ENCODE measurements at places on chromosomes 16 and 17. TPM values are rescaled to one million over a fixed set of nuclear protein-coding genes. Genes with fewer than 3 reads are reported as not detected.
A peak's percentile ranks its signal among the peaks of the same experiment; 100 is the strongest.

DNA sequence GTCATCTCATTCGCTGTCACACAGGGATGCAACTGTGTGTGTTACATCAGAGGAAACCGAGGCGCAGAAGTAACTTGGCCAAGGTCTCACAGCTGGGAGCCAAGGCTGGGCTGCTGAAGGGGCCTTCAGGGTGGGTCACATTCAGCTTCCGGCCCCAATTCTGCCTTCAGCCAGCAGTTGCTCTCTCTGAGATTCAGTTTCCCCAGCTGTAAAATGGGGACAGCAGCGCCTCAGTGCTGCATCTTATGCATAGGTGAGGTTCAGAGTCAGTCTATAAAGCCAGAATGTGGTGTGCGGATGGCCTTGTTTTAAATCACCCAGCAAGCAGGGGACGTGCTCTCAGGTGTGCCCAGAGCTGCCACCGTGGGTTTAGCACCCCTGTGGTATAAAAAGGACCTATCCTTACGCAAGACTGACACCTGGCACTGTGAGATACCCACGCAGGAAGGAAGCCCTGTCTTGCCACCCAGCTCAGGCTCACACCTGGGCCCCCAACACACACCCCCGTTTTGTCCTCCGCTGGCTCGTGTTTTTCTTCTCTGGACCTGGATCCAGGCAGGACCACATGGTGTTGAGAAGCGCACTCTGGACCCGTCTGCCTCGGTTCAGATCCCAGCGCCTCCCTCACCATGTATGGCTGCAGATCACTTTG lies 94.6 kb upstream of the GSE1 start:
- DNase-seq: no peak

DNA sequence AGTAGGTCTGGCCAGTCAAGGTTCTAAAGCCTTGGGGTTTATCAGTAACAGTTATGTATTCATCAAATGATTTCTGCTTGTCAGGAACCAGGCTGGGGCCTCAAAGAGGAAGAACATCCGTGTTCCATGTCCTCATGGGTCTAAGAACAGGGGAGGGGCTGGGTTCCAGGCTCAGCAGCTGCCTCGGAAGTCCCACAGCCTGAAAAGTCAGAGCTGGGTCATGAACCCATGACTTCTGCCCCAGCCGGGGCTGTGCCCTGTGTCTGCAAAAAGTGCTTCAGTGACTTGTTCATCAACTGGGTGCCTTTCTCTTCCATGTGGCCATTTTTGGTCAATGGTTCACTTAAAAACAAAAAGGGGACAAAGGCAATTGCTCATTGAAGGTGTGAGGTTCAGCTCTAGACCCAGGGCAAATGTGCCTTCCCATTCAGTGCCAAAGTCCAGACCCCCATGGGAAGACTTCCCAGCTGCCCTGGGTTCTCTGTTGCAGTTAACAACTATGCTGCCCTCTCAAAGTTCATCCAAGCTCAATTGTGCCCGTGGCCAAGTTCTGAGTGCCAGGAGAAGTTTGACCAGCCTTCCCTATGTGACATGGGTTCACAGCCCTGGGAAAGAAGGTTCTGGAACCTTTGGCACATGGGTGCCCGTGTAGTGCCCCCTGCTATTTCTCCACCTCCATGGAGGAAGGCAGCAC lies 18.5 kb downstream of the TBKBP1 start:
- DNase-seq: no peak

Gene RCVRN
- not detected for total RNA-seq

Gene SLC13A2
- 1.1 TPM for total RNA-seq

DNA sequence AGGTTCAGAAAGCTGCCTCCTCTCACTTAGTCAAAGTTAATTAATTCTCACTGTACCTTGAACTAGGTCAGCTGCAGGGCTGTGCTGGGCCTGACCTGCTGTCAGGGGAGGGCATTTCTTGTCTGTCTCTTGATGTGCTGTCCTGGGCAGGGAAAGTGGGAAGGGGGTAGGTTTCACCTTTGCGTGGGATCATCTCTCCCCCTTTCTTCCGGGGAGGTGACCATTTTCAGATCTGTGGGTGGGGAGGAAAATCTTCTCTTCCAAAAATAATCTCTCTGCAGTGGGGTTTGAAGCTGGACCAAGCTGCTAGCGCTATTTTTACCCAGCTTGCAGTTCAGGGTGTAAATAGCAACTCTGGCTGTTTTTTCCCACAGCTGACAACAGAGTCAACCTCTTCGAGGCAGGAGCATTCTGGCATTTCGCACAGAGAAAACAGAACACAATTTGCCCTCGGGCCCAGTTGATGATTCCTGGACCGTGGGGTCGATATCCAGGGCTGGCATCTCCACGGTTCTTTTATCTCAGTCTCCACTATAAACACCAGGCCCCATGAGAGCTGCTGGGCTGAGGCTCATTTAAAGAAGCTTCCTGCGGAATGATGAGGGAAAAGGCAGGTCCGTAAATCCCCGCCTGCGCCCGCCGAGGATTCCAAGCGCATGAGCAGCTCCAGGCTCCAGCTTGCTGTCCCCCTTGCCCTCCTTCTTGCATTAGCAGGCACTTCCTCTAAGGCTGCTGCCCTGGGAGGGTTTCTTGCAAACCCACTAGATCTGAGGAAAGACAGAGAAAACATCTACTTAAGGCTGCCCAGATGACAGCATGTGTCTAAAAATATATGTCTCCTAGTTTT lies 93.9 kb downstream of the YPEL2 start:
- DNase-seq: peak; percentile 68

Gene OR2C1
- not detected for total RNA-seq
